ENCODE measurements at places on chromosomes 12 and 14.

GRCh38 chr14:46404865-46405811 lies 246.4 kb downstream of the RPL10L start:
- DNase-seq: no peak

GRCh38 chr14:87214558-87214957 lies 778.4 kb downstream of the GALC start:
- no peak for DNase-seq

GRCh38 chr12:120199595-120200306 lies 1.2 kb downstream of the RPLP0 start:
- no peak for DNase-seq

DNA sequence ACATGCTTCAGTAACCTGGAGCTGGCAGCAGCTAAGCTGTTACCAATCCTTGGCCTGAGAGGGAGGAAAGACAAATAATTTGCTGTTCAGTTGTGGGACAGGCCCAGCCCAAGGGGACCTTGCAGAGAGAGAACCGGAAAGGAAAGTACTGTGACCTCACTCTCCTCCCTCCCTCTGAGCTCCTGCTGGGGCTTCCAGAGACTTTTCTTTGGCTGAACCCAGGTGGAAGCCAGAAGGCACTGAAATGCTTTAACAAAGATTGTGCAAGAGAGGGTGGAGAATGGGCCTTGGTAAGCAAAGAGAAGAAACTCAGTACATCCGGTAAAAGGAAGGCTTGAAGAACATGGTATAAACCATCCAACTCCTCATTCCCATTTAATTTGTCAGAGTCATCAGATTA lies 457.1 kb downstream of the GLT1D1 start:
- DNase-seq: no peak

DNA sequence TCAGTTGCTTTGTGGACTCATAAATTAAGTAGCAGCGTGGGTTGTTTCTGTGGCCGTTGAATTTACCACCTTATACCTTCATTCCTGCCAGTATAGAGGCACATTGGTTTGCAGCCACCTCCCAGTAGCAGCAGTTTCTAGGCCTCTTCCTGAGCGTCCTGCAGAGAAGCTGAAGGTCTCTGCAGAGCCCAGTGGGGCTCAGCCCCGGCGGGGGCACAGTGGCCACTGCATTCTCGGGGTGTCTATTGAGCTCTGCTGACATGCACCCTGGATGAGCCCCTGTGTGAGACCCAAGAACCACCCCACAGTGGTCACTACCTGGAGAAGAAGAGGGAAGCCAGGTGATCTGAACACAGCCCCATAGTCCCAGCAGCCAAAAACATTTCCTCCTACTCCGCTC lies 57.7 kb upstream of the DYNC1H1 start:
- DNase-seq: no peak

GRCh38 chr12:31568498-31568897 lies 22.4 kb downstream of the DENND5B start:
- no peak for DNase-seq
